ENCODE measurements at places on chromosomes 6 and 20.

DNA sequence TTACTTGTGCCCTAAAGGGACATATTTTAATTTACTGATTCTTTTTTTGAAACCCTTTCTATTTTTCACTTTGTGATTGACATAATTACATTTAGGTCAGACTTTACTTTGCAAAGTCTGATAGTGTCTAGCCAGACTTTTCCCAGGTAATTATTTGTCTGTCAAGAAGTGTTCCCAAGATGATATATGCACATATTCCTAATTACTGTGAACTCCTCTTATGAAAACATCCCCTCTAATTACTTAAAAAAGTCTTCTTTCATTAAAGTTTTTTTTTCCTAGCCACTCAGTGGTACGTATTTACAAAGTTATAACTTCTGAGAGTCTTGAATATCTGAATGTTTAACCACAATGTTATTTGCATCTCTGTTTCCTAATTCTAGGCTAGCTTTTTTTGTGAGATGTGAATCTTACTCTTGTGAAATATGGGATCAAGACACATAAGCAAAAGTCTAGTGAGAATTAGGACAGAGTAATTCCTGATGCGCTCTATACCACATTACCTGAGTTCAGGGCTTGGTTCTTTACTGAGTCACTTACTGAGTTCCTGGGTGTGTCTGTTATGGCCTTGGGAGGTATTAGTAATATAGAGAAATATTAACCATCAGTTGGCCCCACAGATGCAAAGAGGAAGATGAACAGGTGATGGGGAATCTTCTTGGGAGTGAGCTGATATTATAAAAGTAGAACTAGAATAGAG is 27.9 kb downstream of the FAM83B start:
- no peak for DNase-seq

GRCh38 chr20:35891375-35891774 is 62.9 kb downstream of the SCAND1 start:
- no peak for DNase-seq

DNA sequence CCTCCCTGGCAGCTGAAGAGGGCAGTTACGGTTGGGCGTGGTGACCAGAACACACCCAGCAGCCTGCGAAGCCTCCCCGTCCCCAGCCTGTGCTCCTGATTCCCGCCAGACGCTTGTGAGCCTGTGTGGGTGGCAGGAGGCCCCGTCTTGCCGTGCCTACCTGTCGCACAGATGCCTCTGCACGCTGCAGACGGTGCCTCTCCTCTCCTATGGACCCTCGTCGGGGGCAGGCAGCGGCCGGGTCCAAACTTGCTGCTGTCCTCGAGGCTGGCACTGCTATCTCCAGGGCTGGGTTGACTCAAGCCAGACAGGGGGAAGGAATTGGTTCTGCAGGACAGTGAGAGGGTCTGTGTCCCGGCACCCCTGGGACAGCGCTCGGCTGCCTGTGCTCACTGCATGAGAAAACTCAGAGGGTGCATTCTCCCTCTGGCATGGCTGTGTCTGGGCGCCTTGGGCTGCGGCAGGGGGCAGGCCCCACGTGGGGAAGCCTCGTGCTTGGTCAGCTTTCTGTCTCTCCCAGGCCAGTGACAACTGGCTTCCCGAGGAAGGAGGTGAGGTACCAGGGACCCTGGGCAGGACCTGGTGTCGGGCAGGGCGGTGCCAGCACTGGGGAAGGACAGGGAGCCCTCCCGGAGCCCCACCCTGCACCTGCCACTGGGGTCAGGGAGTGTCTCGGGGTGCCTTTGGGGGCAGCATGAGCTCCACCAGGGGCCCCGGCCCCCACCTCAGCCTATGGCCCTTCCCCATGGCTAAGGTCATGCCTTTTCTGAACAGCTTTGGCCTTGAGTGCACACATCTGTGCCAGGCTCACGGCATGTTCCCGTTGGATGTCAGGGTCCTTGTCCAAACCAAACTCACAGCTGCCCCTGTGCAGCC is 127.5 kb downstream of the TAF4 start:
- no peak for DNase-seq

GRCh38 chr6:26158076-26158580 is 70.9 kb downstream of the HFE start:
- peak; percentile 74 for DNase-seq

DNA sequence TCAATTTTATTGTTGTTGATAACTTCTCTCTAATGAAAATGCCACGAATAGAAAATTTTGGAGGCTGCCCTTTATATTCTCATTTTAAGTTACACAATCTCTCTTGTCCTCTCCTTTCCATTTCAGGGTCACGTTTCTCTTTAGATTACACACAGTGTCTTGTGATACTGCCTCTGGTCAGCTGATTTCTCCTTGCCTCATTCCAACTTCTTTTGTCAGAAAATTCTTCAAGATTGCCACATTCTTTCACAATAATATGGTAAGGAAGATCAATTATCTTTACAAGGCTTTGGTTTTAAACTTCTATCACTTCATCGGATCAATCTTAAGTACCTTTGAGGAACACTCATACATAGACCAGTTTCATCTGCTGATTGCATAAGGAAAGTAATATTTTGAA is 370.3 kb downstream of the RFPL4B start:
- no peak for DNase-seq

DNA sequence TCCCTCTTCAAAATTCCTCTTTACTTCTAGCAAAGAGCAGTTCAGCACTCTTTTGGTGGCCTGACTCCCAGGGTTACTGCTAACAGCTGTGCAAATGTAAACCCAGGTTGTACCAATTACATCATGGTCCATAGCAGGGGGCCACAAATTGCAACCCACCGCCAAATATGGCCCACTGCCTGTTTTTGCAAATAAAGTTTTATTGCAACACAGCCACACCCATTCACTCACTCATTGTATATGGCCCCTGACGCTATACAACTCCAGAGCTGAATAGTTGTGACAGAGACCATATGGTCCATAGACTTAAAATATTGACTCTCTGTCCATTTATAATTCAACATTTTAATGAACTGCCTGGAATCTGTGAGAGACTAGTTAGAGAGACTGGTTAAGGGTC is 233.4 kb downstream of the NFATC2 start:
- no peak for DNase-seq

- DNase-seq: no peak
Observed at GRCh38 chr6:34318499-34319470, 70.0 kb upstream of the SMIM29 start.
